ENCODE measurements at places on chromosomes 6 and 20.

DNA sequence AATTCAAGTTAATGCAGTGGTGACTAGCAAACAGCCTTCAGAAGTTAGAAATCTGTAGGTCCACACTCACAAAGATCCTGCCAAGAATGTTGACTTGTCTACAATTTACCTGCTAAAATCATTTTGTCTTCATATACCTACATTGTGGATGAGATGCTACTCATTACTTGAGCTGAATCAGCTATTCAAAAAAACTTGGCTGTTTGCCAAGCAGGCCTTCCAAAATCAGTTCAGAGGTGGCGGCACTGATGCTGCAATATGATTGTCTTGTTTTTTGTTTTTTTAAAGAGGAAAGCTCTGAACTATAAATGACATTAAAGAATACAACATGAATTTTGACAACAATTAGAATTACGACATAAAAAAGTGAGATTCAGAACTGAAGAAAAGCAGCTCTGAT lies 354.7 kb upstream of the KHDRBS2 start:
- DNase-seq: no peak

DNA sequence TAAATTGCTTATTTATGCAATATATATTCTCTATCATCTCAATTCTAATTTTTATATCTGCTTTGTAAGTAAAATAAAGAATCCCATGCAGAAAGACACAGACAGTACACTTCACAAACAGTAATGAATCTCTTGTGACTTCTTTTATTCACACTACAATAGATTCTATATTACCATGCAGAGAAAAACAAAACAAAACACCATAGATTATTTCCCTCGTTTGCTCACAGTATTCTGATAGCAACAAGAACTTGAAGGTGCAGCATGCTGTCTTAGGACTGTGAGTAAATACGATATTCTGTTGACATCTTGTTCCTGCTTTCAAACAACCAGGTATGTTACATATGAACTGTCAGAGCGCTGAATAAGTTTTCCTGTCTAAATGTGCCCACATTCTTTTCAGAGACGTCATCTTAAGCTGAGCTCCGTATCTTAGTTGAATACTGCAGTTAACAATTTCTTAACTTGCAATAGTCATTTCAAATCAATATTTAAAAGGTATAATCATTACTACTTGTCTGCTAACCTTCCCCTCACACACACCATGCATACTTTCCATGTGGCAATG lies 140.1 kb downstream of the BTBD9 start:
- peak; percentile 41 for DNase-seq

DNA sequence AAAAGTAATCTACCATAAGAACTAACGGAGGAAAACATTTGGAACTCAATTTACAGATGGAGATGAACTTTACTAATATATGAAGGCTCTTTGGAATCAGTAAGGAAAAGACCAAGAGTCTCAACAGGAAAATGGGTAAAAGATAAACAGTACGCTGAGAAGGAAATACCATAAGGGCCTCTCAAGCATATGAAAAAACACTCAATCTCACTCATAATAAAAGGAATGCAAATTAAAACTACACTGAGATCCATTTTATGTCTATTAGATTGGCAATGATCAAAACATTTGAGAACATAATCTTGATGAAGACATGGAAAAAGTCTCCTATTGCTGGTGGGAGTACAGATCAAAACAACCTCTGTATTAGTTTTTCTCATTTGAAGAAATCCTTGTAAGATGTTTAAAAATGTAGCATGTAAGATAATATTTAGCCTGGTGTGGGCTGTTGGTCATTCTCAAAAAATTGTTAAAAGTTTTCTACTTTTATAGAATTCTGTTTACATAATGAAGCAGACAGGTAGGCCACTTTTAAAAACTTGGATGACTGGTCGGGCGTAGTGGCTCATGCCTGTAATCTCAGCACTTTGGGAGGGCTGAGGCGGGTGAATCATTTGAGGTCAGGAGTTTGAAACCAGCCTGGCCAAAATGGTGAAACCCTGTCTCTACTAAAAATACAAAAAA lies 14.5 kb downstream of the REV3L start:
- peak; percentile 84 for DNase-seq

- peak; percentile 23 for DNase-seq
Observed at GRCh38 chr6:99151634-99152346, 197.7 kb downstream of the FAXC start.

GRCh38 chr6:21214738-21215448 lies 378.7 kb upstream of the SOX4 start:
- DNase-seq: no peak

- no peak for DNase-seq
Observed at GRCh38 chr6:40529919-40530318, 57.2 kb downstream of the LRFN2 start.

GRCh38 chr6:79391480-79391879 lies 145.8 kb downstream of the LCA5 start:
- DNase-seq: no peak

- DNase-seq: peak; percentile 33
Observed at GRCh38 chr6:68572525-68572924, 62.6 kb upstream of the ADGRB3 start.

DNA sequence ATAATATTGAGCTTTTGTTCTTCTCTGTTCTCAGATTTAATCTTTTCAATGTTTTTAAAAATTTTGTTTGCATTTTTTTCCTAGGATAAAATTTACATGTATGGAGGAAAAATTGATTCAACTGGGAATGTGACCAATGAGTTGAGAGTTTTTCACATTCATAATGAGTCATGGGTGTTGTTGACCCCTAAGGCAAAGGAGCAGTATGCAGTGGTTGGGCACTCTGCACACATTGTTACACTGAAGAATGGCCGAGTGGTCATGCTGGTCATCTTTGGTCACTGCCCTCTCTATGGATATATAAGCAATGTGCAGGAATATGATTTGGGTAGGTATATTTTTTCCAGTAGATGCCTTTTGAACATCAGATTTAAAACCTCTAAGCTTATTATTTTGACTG lies 89.8 kb downstream of the ATRN start:
- DNase-seq: peak; percentile 23

DNA sequence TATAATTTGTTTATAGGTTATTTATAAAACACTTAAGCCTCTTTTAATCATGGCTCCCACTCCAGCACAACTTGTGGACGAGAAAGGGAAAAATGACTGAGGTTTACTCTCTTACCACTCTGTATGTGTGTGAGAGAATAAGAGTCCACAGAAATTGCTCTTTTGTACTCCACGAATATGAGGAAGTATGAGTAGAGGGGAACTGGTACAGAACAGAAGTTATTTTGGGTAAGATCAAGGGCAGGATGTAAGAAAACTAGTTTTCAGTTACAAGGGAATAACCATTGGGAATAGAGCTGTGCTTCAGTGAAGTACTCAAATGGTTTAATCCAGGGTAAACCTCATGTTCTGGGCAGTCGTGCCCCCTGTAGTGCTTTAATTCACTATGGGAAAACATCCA lies 72.6 kb downstream of the REV3L start:
- DNase-seq: no peak

- no peak for DNase-seq
Observed at GRCh38 chr20:22584522-22584921, at the start of gene FOXA2. TSS of gene FOXA2 (minus strand) at chr20:22584572. CDS start at chr20:22584278, 294 bp downstream.

GRCh38 chr20:51341581-51341980 lies 200.9 kb downstream of the NFATC2 start:
- DNase-seq: peak; percentile 42

DNA sequence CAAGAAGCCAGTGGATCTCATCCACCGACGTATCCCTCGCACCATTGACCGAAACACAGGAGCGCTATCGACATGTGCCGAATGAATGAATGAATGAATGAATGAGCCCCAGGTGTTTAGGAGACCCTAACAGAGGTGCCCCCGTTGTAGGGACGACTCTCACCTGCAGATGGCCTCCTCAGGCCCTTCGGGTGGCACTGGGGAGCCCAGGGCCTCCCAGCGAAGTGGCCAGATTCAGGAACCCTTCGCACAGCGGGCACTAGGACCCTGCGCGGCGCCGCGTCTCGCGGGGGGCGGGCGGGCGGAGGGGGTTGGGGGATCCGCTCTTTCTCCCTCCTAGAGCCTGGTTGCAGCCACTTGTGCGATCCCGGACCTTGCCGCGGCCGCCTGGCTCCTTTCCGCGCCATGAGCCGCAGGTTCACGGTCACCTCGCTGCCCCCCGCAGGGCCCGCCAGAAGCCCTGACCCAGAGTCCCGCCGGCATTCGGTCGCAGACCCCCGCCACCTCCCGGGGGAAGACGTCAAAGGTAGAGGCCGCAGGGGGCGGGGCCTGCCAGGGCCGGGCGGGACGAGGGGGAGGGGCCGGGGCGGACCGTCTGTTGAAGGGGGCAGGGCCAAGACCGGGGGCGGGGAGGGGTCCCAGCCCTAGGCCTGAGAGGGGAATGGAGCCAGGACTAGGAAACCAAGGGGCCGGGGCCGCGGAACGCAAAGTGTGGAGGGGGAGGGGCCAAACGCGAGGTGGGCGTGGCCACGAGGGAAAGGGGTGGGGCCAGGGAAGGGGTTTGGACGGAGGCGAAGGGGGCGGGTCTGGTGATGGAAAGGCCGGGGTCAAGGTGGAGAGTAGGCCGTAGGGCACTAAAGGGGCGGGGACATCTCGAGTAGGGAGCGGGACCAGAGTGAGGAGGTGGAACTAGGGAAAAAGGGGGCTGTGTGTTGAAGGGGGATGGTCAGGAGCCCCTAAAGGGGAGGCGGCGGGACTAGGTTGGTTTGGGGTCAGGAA lies 7.4 kb upstream of the SLC12A5 start:
- DNase-seq: no peak

DNA sequence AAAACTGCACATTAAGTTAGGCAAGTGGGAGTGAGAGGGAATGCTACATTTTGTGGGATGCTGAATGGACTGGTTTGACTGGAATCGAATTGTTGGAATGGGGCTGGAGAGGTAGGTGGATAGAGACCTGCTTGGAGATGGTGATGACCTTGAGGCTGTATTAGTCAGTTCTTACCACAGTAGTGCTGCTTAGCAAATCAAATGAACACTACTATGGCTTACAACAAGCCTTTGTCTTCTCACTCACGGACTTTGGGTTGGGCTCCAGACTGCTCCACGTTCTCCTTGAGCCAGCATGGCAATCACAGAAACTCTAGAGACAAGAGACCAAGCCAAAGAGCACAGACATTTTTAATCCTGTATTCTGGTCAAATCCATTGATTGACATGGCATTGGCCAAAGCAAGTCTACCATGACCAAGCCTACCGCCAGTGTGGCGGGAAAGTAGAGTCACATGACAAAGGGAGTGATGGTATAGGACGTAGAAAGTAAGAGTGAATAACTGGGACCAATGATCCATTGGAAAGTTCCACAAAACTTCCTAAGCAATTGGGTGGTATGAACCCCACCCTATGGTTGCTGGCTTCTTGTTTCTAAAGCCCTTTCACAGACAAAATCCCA lies 70.3 kb upstream of the FOXP4 start:
- no peak for DNase-seq

DNA sequence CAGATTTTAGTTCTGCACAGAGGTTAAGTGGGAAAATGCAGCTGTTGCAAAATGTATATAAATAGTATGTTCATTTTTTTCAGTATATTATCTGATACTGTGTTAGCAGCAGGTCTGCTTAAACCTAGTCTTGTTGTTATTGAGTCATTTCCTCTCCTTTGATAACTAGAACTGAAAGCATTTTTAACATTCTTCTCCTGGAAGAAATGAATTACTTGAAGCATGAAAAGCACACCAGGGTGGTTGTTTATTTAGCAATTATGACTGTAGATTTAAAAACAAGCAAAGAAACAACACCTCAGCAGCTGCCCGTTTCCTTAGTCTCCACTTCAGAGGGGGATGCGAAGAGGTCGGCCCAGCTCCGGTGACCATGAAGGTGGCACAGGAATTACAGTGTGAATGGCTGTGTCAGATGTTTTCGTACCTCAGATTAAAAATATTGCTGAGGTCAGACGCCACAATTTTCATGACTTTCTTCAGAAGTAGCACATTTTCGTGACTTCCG lies 53.5 kb downstream of the GOPC start:
- DNase-seq: peak; percentile 34

GRCh38 chr20:53773792-53774401 lies 180.3 kb upstream of the ZNF217 start:
- DNase-seq: peak; percentile 94

DNA sequence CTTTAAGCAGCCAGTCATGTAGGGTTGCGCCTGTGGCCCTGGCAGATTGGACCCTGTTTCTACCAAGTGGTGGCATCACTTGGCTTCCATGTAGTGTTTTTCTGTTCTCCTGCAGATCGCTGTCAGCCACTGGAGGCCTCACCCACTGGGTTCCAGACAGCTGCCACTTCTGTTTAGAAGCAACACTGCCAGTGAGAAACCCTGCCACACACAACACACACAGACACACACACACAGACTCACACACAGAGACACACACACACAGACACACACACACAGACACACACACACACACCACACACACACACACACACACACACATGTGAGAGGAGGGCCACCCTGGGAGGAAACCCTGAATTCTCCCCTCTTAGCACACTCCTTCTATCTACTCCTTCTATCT lies 51.8 kb downstream of the UTRN start:
- no peak for DNase-seq

DNA sequence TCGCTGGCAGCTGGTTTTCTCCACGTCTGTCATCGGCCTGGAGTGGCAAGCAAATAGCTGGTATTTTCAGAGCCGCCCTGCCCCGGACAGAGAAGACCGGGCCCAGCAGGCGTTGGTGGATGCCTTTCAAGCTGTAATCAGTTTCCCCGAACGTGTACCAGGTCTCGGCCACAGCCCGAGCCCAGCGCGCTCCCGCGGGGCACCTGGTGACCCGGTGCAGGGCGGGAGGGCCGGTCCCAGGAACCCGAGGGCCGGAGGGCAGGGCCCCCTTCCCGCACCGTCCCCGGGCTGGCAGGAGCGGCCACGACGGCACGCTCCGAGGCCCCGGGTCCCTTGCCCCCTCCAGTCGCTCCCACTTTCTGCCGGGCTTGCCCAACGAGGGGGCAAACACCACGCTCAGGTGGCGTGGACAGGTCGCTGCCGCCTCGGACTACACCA lies 348 bp upstream of the PYGB start:
- DNase-seq: no peak

DNA sequence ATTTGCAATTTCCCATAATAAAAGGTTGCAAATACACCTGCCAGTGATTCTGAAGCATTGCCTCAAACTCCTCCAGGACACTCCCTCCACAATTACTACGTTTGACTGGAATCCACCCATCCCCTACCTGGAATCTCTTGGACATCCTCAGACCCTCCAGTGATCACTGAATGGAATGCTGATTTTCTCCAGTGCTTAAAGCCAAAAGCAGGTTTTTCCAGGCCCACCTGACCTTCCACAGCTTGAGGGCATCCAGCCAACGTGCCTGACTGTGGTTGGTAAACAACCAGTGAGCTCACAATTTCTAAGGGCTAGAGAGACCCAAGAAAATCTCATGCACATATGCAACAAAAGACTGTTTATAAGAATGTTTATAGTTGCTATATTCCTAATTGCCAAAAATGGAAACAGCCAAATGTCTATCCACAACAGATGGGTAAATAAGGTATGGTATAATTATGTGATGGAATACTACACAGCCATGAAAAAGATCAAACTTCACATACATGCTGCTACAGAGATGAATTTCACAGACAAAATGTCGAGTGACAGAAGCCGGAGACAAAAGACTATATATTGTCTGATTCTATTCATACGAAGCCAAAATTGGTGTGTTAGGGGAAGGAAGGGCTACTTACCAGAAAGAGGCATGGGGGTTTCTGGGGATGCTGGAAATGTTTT lies 147.1 kb upstream of the RREB1 start:
- DNase-seq: no peak

GRCh38 chr6:125867483-125867942 lies 76.8 kb downstream of the NCOA7 start:
- DNase-seq: peak; percentile 86

- DNase-seq: no peak
Observed at GRCh38 chr20:416950-417800, 9.1 kb downstream of the RBCK1 start.

GRCh38 chr20:58742668-58743566 lies 50.3 kb downstream of the NPEPL1 start:
- DNase-seq: no peak
